ENCODE measurements at places on chromosomes 5 and 9.

DNA sequence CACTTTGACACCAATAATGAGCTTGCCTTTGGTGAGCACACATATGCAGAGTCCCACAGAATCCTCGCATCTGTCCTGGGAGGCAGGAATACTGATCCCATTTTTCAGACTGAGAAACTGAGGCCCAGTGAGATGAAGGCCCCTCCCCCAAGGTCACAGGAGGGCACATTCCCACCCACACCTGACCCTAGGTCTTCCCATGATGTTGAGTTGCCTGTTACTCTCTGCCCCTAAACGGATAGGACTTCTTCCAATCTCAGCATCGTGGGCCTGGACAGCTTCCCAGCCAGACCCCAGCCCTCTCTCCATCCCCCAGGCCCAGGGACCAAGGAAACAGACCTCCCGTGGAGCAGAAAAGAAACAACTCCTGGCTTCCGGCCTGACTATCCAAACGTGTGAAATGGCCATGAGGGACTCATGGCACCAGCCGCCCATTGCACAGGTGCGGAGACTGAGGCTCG lies 877 bp downstream of the SH3GLB2 start:
- no peak for DNase-seq

DNA sequence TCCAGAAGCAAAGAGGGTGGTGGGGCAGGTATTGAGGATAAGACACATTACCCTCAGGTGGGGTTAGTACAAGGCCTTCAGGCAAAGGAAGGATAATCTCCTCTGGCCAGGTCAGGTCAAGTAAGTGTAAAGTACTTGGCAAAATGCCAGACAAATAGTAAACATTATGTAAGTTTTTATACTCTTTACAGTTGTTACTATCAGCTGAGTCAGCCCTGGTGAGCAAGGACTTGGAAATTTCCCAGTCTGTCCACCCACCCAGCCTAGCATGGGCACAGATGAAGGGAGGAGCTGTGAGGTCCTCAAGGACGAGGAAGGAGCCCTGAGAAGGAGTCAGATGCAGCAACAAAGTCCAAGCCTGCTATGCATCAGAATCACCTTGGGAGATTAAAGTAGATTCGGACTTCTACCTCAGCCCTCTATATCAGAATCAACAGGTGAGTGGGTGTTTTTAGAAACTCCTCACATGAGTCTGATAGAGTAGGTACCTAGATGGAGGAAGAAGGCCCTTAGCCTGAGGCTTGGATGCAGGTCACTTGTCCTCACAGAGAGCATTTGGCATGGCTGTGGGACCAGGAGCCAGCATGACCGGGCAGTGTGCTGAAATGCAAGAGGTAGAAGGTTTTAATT lies 50.2 kb upstream of the BARX1 start:
- DNase-seq: no peak

- no peak for DNase-seq
Measured at GRCh38 chr5:107719034-107719606, 48.4 kb upstream of the EFNA5 start.

DNA sequence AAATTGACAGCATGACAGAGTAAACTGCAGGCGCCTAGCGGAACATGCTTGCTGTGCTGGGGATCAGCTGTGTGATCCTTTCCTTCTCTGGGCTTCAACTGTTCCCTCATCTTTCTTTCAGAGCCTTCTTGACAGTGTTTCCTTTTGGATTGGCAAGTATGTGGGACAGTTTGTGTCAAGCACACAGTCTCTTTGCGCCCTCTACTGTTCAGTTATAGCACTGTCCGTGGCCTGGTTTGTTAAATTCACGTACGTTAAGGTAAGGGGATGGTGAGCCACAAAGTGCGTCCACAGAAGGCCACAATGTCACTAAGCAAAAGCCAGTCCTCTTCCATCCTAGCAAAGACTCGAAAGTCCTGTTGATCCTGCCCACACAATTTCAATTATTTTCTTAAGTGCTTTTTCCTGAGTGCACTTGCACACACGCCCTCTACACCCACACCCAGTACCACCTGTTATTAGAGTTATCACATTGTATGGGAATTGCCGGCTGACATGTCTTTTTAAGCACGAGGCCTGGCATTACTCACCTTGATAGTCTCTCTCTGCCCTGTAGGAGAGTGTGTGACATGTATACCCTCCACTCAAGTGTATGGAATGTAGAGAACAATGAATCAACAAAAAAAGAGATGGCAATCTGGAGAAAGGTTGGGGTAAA lies 22.5 kb upstream of the PTPN3 start:
- DNase-seq: peak; percentile 50

DNA sequence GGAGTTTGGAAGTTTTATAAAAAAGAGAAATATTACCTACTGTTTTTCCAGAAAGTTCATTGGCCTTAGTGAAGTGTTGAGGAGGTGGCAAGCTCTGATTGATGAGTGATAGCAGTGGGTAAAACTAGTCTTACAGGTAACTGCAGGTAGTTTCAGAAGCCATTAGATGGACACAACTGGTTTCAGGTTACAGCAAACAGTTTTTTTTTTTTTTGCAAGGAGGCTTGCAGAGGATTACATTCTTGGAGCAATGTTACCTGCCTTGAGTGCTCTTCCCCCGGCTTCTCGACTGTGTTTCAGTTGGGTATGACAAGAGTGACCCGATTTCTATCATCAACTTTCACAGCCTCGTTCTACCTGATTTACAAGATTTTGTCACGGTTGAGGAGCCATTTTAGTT lies 333.4 kb downstream of the YTHDC2 start:
- DNase-seq: no peak

DNA sequence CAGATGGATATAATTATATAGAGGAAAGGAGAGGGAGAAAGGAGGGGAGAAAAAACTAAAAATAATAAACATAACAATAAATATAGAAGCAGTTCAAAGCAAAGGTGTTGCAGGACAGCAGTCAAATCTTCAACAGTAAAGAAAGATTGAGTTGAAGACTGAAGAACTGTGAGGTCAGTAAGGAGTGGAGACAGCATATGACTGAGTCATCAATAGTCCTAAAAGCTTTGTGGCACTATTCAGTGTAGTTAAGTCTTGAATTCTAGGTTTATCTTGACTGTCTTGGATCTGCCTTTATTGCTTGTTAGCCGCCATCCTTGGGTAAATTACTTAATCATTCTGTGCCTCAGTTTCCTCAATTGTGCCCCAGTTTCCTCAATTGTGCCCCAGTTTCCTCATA lies 137.0 kb downstream of the MRPS30 start:
- no peak for DNase-seq

- no peak for DNase-seq
Measured at GRCh38 chr5:2388571-2388970, 362.9 kb downstream of the IRX2 start.
